Activated T-helper 2 cell treated with anti-CD3 and anti-CD28 coated beads, Interferon-gamma antibody, Interleukin-2, Interleukin-4, amounts not matched to agents 10 μg/mL and 5 μg/mL and 100 μg/mL, durations not matched to agents 14 hours and 24 hours and 36 hours (primary cell): ENCODE measurements at places on chromosomes 11 and 22. TPM values are rescaled to one million over a fixed set of nuclear protein-coding genes. Genes with fewer than 3 reads are reported as not detected.
A peak's percentile ranks its signal among the peaks of the same experiment; 100 is the strongest.

DNA sequence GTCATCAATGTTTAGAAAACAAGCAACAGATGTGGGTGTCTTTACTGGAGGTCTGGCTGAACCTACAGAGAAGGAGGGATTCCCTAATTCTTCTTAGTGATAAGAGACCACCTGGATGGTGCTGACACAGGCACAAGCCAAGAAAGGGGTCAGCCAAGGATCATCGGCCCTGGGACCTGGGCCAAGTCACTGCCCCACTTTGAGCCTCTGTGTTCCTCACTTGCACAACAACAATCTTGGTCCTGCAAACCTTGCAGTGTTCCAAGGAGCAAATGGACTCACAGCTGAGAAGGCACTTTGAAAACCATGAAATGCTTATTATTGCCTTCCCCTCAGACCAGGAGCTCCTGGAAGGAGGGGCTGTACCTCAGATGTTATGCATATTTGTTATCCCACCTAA is 7.0 kb upstream of the KCNE3 start:
- peaks cover 7% of the 10 kb centered on the region for H3K4me1 ChIP-seq
- H3K27ac ChIP-seq, result no peak overlapping the region
- DNase-seq, result no peak
- H3K4me3 ChIP-seq, result no peak overlapping the region
- no peaks in the 10 kb centered on the region for H3K27me3 ChIP-seq

GRCh38 chr11:47305734-47306483 is 36.0 kb downstream of the MADD start:
- no peaks in the 10 kb centered on the region for H3K27me3 ChIP-seq
- DNase-seq, result no peak
- H3K27ac ChIP-seq, result no peak overlapping the region
- H3K36me3 ChIP-seq, result peaks cover 79% of the 10 kb centered on the region

GRCh38 chr22:17955590-17956379 is 68.6 kb downstream of the MICAL3 start:
- DNase-seq, result no peak
- no peaks in the 10 kb centered on the region for H3K36me3 ChIP-seq
- H3K4me3 ChIP-seq, result no peak overlapping the region
- H3K27me3 ChIP-seq, result no peaks in the 10 kb centered on the region
- H3K27ac ChIP-seq, result no peak overlapping the region

DNA sequence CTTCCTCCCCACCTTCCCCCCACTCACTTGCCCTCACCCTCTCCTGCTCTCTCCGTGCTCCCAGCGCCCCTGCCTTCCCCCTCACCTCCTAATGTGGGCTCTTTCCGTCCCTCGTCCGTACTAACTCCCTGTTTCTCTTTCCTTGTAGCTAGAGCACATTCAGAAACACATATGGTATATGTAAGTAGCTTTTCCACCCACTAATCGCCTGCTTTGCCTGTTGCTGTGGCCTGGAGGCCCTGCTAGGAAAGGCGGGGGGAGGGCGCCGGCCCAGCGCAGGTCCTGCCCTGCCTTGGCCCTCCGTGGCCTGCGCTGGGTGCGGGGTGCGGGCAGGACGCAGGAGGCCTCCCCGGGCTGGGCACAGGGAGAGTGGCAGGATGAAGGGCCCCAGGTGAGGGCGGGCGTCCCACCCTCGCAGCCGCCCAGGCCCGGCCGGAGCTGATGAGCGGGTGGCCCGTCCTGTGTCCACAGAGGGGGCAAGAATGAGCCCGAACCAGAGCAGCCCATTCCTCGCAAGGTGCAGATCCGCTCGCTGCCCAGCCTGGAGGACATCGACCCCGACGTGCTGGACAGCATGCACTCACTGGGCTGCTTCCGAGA is 41.7 kb downstream of the MOB2 start:
- H3K27me3 ChIP-seq, result no peaks in the 10 kb centered on the region
- DNase-seq, result no peak
- H3K36me3 ChIP-seq, result no peaks in the 10 kb centered on the region
- no peak overlapping the region for H3K4me3 ChIP-seq

DNA sequence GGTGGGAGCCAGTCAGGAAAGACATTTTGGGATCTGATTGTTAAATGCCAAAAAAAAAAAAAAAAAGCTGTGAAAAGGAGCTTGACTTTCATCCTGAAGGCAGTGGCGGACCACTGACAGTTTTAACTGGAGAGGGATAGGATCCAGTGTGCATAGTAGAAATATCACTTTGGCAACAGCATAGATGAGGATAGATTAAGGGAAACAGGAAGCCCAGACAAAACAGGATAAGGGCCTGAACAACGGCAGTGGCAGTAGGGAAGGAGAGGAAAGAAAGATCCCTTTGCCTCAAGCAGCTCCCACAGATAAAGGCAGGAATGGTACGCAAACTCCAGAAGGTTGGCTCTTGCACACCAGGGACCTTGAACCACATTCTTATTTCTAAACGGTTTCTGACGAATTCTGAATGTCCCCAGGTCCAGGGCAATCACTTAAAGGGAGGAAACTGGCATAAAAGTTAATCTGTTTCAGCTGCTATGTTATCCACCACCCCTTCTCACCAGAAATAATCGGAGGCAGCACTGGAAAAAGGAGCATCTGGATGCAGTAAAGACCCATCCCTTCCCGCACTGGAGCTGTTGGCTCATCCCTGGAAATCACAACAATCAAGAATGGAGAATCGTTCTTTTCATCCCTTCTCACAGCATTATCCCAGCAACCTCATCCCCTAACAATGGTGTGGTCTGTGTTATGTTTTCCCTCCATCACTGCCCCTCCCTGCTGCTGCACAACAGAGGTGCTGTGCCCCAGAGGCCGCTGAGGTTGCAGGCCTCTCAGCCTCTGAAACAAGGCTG is 99.1 kb downstream of the GAB2 start:
- peaks cover 90% of the 10 kb centered on the region for H3K4me1 ChIP-seq
- H3K36me3 ChIP-seq, result peaks cover 67% of the 10 kb centered on the region
- H3K27ac ChIP-seq, result peak overlapping the region; percentile 64
- H3K27me3 ChIP-seq, result no peaks in the 10 kb centered on the region

SYT8 gene
- not detected in 2 replicates for total RNA-seq

VPREB1 gene
- total RNA-seq, result not detected in 2 replicates

- H3K27ac ChIP-seq, result peak overlapping the region; percentile 83
- H3K4me3 ChIP-seq, result peak overlapping the region; percentile 82
- H3K36me3 ChIP-seq, result peaks cover 7% of the 10 kb centered on the region
Measured at GRCh38 chr11:32891657-32892354, 805 bp upstream of the QSER1 start.

DNA sequence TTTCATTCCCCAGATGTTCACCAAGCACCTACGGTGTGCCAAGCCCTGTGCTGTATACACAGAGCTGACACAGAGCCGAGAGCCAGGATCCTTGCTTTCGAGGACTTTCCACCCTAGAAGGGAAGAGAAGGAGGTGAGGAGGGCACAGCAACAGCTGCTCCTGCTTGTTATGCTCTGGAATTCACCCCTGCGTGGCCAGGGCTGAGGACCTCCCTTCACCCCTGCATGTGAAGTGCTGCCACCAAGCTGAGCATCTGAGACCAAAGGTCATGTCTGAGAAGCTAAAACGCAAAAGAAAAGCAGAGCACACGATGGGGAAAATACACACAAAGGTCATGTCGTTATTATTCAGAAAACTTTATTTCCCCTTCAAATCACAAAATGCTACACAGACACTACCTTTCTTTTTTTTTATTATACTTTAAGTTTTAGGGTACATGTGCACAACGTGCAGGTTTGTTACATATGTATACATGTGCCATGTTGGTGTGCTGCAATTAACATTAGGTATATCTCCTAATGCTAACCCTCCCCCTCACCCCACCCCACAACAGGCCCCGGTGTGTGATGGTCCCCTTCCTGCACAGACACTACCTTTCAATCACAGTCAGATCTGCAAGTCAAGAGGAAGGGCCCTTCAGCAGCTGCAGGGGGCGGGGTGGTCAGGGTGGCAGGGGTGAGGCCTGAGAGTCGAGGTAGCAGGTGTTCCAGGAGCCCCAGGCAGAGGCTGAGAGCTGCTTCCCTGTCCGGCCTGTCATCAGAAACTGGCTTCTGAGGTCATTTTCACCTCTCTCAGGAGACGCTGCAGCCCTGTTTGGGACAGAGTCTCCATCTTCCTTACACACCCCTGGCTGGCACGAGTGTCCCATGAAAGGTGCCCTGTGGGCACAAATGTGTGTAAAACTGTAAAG is 40.1 kb upstream of the PRR5 start:
- H3K4me3 ChIP-seq, result no peak overlapping the region
- no peaks in the 10 kb centered on the region for H3K27me3 ChIP-seq
- no peak for DNase-seq

- H3K4me3 ChIP-seq, result no peak overlapping the region
- H3K36me3 ChIP-seq, result peaks cover 53% of the 10 kb centered on the region
- H3K27ac ChIP-seq, result no peak overlapping the region
- H3K27me3 ChIP-seq, result no peaks in the 10 kb centered on the region
Measured at GRCh38 chr11:4025967-4026324, 68.7 kb upstream of the RRM1 start.

GRCh38 chr11:126137136-126137535 is 74.3 kb downstream of the RPUSD4 start:
- H3K27ac ChIP-seq, result no peak overlapping the region
- H3K4me3 ChIP-seq, result no peak overlapping the region
- no peaks in the 10 kb centered on the region for H3K4me1 ChIP-seq
- no peak for DNase-seq
- H3K36me3 ChIP-seq, result no peaks in the 10 kb centered on the region

DNA sequence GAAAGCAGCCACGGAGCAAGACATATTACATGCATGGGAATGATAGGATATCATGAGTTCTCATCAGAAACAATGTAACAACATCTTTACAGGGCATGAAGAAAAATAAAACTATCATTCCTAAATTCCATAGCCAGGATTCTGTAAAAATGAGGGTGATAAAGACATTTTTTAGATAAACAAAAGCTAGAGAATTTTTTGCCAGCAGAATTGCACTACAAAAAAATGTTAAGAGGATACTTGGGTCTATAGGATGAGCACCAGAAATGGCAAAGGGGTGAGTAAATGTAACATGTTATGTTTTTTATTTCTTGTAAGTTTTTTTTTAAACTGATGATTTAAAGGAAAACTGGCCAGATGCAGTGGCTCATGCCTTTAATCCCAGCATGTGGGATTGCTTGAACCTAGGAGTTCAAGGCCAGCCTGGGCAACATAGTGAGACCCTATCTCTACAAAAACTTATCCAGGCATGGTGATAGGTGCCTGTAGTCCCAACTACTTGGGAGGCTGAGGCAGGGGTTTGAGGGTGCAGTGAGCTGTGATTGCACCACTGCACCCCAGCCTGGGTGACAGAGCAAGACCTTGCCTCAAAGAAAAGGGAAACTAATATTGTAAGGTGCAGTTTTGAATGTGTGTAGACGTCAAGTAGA is 33.2 kb downstream of the TBX1 start:
- H3K36me3 ChIP-seq, result no peaks in the 10 kb centered on the region
- no peak overlapping the region for H3K27ac ChIP-seq
- H3K27me3 ChIP-seq, result no peaks in the 10 kb centered on the region
- no peak for DNase-seq
- H3K4me3 ChIP-seq, result no peak overlapping the region
- H3K4me1 ChIP-seq, result no peaks in the 10 kb centered on the region

DNA sequence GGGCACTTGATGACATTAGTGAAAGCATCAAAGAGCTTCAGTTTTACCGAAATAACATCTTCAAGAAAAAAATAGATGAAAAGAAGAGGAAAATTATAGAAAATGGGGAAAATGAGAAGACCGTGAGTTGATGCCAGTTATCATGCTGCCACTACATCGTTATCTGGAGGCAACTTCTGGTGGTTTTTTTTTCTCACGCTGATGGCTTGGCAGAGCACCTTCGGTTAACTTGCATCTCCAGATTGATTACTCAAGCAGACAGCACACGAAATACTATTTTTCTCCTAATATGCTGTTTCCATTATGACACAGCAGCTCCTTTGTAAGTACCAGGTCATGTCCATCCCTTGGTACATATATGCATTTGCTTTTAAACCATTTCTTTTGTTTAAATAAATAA is 10.6 kb downstream of the REXO2 start:
- peaks cover 2% of the 10 kb centered on the region for H3K4me1 ChIP-seq
- no peaks in the 10 kb centered on the region for H3K27me3 ChIP-seq
- DNase-seq, result no peak
- no peak overlapping the region for H3K27ac ChIP-seq
- H3K36me3 ChIP-seq, result peaks cover 54% of the 10 kb centered on the region

- H3K4me3 ChIP-seq, result no peak overlapping the region
- peaks cover 47% of the 10 kb centered on the region for H3K4me1 ChIP-seq
- no peak for DNase-seq
- peaks cover 23% of the 10 kb centered on the region for H3K36me3 ChIP-seq
Measured at GRCh38 chr11:66084821-66085475, 14.9 kb downstream of the PACS1 start.

GRCh38 chr11:92865352-92865751 is 104.1 kb upstream of the MTNR1B start:
- no peaks in the 10 kb centered on the region for H3K4me1 ChIP-seq
- H3K36me3 ChIP-seq, result no peaks in the 10 kb centered on the region
- no peak for DNase-seq
- H3K27me3 ChIP-seq, result peaks cover 1% of the 10 kb centered on the region

DNA sequence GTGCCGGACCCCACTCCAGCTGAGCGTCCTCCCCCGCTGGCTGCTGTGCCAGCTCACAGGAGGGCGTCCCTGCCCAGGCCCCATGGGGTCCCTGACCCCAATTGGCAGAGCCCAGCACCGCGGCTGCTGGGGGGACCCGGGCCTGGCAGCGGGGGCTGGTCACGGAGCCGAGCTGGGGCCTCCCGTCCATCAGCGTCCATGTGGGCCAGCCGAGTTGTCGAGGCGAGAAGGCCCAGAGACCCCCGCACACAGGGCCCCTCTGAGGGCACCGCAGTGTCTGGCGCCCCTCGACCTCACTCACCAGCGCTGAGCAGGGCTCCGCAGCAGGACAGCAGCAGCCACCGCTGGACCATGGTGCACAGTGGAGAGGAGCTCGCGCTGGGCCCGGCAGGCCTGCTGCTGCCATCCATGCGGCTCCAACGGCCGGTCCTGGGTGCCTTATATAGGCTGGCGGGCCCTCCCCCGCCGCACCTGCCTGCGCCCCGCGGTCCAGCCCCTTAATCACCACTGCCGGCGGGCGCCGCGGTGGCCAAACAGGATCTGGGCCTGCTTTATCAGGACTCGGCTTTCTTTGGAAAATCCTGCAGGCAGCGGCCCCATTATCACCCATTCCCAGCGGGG is at the start of gene MUC6:
TSS of gene MUC6 (minus strand) at position 416 of the 621 bp plus-strand sequence. CDS start at position 353, 63 bp downstream.
- no peaks in the 10 kb centered on the region for H3K36me3 ChIP-seq
- no peaks in the 10 kb centered on the region for H3K27me3 ChIP-seq
- H3K27ac ChIP-seq, result no peak within 1 kb of the TSS
- no peak within 1 kb of the TSS for H3K4me3 ChIP-seq
- no peaks in the 10 kb centered on the region for H3K4me1 ChIP-seq

TNNT3 gene
- total RNA-seq, result 2.0 and 2.9 TPM in 2 replicates

DNA sequence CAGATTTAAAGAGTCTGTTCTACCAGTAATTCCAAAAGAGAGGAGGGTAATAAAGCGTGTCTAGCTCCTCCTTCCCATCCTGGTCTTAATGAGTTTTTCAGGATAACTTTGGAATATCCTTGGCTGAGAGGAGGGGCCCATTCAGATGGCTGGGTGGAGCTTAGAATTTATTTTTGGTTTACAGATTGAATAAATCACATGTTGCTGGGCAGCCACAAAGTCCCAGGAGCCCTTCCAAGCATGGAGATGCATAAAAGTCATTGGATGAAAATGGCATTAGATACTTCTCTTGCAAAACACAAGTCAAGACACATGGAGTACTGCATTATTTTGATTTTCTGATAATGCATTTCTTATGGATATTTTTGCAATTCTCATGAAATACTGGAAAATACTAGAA is 139.0 kb downstream of the TRPC6 start:
- H3K27me3 ChIP-seq, result no peaks in the 10 kb centered on the region
- DNase-seq, result no peak
- no peak overlapping the region for H3K27ac ChIP-seq
- no peak overlapping the region for H3K4me3 ChIP-seq
- H3K36me3 ChIP-seq, result no peaks in the 10 kb centered on the region
